Stimulated activated CD8-positive, alpha-beta memory T cell treated with anti-CD3 and anti-CD28 coated beads, Interleukin-12 subunit alpha, Interleukin-12 subunit beta, amount 100 ng/mL, for 1 hour (primary cell): ENCODE measurements at places on chromosomes 1 and 21.

DNA sequence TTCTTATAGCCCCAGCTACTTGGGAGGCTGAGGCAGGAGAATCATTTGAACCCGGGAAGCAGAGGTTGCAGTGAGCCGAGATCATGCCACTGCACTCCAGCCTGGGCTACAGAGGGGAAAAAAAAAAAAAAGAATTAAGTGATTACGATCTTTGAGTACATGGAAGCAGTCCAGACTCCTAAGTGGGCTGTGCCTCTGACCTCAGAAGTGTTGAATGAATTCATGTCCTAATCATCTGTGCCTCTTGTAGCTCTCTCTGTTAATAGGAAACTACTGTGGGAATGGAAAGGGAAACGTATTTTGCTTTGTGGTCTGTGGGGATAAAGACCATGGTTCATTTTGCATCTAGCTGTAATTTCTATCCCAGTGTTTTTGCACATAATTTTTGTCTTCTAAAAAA is 8.4 kb upstream of the IVNS1ABP start:
- DNase-seq, result no peak

- no peak for DNase-seq
Observed at GRCh38 chr1:206873603-206874188, 8.3 kb downstream of the IL20 start.

DNA sequence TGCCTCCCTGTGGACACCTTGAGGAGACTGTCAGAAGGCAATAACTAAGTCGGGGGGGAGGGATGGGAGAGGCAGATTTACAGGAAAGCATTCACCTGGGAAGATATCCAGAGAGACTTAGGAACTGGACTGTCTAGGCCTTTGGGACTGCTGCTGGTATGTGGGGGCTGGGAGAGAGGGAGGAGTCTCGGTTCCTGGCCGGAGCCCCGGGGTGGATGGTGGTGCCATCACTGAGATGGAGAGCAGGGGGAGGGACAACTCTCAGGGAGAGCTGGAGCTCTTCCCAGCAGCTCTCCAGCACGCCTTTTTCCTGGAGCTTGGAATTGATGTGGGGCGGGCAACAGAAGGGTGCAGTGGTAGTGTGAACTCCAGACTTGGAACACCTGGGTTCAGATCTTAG is 22.1 kb downstream of the PTPRF start:
- no peak for DNase-seq

GRCh38 chr1:12615865-12616708 is 1.9 kb downstream of the DHRS3 start:
- DNase-seq, result no peak

DNA sequence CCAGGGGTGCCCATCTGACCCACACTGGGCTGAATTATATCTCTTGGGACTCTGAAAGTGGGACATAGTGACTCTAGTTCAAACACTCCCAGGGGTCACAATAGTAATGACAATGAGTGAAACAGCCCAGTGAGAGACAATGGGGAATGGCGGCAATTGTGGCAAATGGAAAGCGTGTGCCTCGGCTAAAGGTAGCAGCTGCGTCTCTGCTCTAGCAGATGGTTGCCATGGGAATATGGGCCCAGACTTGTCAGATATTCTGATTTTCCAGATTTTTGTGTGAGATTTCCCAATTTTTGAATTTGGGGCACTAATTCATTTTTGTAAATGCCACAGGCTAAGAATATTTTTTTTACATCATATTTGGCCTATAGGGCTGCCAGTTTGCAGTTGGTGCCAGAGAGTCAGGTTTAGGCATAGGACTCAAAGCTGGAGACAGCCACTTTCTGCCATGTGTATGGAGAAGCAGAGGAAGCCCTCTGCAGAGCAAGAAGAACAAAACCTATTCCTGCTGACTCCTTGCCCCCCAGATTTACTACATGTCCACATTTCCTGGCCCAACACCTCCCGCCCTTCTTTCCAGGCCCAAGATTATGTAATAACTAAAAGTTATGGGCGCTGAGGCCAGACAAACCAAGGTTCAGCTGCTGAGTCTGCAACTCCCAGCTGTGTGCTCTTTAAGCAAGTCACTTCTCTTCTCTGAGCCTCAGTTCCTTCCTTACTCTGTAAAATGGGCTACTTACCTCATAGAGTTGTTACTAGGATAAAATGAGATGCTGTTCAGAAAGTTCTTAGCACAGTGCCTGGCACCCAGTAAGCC is 21.6 kb upstream of the PTP4A2 start:
- no peak for DNase-seq

DNA sequence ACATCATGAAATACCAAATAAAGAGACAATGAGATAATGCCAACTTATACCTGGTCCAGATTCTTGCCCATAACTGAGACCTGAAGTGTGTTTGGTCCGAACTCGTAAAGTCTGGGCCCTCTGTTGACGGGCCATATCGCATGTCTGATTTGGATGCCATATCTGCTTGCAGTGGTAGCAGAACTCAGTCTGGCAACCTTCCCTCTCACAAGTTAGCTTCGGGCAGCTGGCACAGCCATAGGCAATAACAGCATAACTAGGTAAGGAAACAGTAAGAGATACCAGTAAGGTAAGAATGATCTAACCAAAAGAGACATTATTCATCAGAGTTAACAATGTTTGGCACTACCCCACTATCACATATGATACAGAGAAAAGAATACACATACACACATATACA is 15.1 kb downstream of the RNF19B start:
- DNase-seq, result no peak

DNA sequence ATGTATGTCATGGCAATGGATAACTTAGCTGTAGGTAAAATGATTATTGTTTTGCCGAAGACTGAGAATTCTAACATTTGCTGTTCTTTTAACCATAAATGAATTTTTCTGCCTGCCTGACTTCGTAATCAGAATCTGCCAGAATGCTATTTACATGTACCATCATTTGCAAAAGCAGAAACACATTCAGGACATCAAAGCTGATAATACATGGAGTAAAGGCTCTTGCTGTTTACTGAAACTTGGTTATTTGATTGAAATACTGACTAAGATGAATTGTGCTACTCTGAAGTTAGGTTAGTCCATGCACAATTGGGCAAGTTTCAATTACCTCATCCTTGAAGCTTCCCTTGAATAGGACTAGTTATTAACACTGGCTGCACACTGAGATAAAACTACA is 293.8 kb downstream of the PLA2G4A start:
- no peak for DNase-seq

DNA sequence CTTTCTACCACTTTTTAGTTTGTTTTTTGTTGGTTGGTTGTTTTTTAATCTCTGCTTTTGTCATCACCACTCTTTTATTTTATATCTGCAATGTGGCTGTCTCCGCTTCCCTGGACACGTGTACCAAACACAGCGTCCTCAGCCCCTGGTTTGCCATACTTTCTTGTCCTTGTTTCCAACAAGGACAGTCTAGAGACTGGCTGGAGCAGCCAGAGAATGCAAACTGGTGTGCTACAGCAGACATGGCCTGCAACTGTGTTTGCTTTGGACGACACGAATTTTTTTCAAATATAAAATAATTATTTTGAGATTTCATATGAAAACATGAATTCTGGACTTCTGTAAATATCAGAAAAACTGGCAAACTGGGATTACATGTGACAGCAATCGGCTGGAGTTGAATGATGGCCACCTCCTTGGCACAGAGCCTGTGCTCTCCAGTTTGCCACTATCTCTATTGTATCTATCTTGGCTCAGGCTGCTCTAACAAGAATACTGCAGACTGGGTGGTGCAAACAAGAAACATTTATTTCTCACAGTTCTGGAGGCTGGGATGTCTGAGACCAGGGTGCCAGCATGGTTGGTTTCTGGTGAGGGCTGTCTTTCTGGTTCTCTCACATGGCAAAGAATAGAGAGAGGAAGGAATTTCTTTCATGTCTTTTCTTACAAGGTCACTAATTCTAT is 34.6 kb upstream of the POU2F1 start:
- DNase-seq, result no peak

- DNase-seq, result no peak
Observed at GRCh38 chr1:202085682-202086373, 36.9 kb upstream of the GPR37L1 start.

- no peak for DNase-seq
Observed at GRCh38 chr1:62352387-62352786, 33.2 kb upstream of the KANK4 start.

- no peak for DNase-seq
Observed at GRCh38 chr1:237098541-237098940, 56.6 kb downstream of the RYR2 start.

DNA sequence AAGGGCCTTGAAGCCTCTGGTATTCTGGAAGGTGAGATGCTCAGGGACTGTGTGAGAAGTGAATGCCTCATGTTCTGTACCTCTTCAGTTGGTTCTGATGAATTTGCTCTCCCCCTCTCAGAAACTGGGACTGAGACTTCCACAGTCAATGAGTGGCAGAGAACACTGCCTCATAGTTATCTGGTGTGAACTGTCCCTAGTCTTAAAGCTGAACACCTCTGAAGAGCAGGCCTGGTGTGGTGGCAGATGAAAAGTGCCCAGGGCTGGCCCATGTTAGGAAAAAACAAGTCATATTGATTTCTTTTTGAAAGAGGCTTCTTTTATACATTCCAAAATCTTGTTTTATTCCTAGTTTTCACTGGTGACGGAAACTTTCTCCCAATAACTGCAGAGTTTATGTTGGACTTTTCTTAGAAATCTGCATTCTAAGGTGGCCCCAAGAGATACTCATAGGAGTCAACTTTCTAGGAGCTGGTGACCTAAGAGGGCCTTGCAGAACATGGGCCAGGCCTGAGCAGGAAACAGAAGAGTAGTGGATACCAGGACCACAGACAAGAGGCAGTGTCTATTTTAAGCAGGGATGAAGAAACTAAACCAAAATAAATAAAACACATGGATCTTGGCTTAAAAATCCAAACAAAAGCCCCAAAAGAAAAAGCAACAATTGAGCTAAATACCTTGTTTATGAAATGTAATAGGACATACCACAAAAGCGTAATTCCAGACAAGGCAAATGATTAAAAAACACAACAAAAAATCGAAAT is 19.5 kb downstream of the DUSP10 start:
- DNase-seq, result no peak

GRCh38 chr1:185279571-185279970 is 37.5 kb downstream of the IVNS1ABP start:
- no peak for DNase-seq

DNA sequence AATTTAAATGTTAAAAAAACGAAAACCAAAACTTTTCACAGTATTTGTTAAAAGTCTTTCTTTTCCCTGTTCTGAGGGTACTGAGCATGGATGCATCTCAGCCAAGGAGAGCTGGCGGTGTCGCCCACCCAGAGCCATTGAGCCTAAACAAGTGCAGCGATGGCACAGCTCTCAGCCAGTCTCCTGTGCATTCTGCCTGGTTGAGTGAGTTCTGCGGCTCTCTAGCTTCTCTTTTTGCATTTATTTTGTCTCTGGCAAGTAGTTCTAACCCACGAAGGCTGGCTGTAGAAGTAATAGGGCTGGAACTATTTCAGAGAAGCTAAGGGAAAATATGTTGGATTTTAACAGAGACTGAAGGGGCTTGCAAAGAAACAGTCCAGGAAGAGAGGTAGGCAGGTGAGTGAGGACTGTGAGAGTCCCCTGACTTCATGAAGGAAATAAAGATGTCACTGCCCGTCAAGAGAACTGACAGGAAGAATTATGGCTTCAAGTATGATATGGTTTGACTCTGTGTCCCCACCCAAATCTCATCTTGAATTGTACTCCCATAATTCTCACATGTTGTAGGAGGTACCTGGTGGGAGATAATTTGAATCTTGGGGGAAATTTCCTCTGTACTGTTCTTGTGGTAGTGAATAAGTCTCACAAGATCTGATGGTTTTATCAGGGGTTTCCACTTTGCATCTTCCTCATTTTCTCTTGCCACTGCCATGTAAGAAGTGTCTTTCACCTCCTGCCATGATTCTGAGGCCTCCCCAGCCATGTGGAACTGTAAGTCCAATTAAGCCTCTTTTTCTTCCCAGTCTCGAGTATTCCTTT is 35.7 kb upstream of the LIN9 start:
- no peak for DNase-seq

DNA sequence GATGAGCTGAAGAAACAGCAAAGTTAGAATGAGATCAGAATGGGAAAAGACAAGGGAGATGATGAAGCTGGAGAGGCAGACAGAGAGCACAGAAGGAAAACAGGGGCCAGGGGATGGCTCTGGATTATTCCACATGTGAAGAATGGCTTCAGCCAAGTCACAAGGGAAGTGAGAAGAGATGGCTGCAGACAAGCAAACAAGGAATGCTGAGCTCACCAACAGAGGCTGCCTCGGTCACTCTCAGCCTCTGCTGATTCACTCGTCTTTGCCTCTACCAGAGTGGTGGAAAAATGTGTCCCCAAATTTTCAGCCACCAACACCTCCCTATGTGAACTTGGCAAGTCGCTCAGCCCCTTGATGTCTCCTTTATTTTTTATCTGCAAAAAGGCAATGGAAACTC is 46.7 kb downstream of the TRABD2B start:
- DNase-seq, result no peak

GRCh38 chr1:232622981-232623380 is 7.0 kb downstream of the SIPA1L2 start:
- no peak for DNase-seq

DNA sequence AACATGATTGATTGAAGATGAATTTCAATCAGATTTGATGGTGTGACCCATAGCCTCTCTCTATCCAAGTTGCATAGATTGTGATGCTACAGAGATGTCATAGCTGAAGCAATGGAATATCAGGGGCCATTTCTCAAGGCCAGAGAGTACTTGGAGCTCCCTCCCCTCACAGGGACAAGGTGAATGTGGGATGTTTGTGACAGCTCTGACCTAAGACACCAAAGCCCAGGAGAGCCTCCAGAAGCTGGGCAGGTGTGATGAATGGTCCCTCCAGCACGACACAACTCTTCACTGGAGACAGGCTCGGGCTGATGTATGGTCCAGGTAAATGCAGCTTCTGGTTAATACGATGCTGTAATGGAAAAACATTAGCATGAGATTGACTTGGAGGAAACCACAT is 101.0 kb upstream of the ZC3H12A start:
- no peak for DNase-seq

GRCh38 chr1:12810691-12811408 is 19.7 kb downstream of the PRAMEF1 start:
- no peak for DNase-seq

GRCh38 chr1:41574842-41575241 is 90.4 kb upstream of the EDN2 start:
- DNase-seq, result no peak

DNA sequence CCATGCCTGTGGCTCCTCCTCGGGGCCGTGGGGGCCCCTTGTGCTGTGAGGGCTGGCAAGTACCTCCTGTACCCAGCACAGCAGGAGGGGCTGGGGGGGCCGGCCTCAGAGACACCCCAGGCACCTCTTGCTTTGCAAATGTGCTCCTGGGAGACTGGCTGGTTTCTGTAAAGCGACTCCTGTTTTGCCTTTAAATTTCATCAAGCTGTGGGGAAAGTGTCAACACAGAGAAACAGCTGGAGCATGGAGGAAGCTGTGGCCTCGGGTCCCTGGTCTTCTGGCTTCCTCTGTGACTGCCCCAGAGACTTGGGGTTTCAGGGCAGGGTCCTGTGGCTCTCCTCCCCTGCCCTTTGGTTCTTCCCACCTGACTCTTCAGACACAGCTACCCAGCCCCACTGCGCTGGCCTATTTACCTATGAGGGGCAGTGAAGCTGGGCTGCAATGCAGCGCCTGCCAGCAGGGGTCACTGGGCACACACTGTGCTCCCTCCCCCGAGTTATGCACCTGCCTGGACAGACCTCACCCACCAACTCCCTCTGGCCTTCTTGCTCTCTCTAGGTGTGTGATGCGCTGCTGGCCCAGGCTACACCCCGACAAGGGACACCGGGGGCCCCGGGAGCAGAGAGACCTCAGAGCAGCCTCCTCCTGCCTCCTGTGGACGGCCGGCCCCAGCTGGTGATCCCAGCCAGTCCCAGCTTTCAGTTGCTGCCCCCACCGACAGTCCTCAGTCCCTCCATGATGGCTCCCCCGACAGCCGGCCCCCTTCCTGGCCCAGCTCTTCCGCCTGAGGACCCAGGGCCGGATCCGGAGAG is 17.6 kb upstream of the PEX10 start:
- no peak for DNase-seq
